ENCODE measurements at places on chromosomes 5 and 9.
A peak's percentile ranks its signal among the peaks of the same experiment; 100 is the strongest.

- no peaks in the 10 kb centered on the region for H3K27me3 ChIP-seq
- no peak overlapping the region for H3K4me3 ChIP-seq
- H3K36me3 ChIP-seq = no peaks in the 10 kb centered on the region
- DNase-seq = no peak
Measured at GRCh38 chr9:22332202-22332601, 114.4 kb upstream of the DMRTA1 start.

GRCh38 chr5:135462304-135462703, 10.2 kb upstream of the TIFAB start:
- H3K4me3 ChIP-seq = no peak overlapping the region
- no peak overlapping the region for H3K27ac ChIP-seq
- peak; percentile 84 for DNase-seq

DNA sequence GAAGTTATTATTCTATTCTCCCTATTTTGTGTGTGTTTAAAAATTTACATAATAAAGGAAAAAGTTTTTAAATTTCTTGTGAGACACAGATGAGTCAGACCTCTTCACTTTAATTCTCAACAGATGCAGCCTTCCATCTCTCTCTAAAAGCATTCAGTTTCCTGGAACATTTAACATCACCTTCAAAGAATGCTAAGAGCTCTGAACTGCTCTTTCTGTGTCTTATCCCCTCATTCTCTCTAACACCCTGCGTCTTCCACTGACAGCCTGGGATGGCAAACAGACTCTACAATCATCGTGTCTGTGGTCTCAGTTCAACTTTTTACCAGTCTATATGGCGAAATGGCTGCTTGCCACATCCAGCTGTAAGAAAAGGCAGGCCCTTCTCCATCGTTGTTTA, 173.0 kb downstream of the HINT1 start:
- H3K27me3 ChIP-seq = no peaks in the 10 kb centered on the region
- no peak for DNase-seq
- no peaks in the 10 kb centered on the region for H3K4me1 ChIP-seq
- H3K27ac ChIP-seq = no peak overlapping the region

DNA sequence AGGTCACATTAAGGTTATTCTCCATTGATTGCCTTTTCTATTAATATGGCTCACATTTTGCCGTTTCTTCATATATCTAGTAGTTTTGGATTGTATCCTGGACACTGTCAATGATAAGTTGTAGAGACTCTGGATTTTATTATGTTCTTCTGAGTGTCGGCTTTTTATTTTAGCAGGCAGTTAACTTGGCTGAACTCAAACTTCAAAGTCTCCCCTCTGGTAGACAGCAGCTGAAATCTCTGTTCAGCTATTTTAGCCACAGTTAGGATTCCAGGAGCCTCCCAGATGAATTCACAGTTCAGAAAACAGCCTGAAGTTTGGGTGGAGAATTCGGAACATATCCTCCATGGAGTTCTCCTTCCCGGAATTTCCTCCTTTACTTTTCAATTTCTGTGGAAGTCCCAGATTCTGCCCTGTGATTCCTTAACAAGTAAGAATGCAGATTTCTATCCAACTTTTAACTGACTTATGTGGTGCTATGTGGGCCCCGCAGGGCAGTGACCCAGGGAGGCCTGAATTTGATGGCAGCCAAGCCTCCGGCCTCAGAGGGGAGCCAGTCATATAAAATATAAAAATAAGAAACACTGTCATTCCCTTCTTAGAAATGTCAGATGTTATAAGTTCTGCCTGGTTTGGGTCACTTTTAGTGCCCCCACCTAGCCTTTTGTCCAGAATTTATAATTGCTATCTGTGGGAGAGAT, 39.3 kb upstream of the MVB12B start:
- no peaks in the 10 kb centered on the region for H3K4me1 ChIP-seq
- no peak overlapping the region for H3K27ac ChIP-seq
- no peak overlapping the region for H3K4me3 ChIP-seq
- no peak for DNase-seq
- no peaks in the 10 kb centered on the region for H3K27me3 ChIP-seq
- H3K36me3 ChIP-seq = no peaks in the 10 kb centered on the region

- no peaks in the 10 kb centered on the region for H3K36me3 ChIP-seq
- H3K4me3 ChIP-seq = no peak overlapping the region
- no peak for DNase-seq
Measured at GRCh38 chr9:113943112-113944009, 67.3 kb downstream of the ZNF618 start.

DNA sequence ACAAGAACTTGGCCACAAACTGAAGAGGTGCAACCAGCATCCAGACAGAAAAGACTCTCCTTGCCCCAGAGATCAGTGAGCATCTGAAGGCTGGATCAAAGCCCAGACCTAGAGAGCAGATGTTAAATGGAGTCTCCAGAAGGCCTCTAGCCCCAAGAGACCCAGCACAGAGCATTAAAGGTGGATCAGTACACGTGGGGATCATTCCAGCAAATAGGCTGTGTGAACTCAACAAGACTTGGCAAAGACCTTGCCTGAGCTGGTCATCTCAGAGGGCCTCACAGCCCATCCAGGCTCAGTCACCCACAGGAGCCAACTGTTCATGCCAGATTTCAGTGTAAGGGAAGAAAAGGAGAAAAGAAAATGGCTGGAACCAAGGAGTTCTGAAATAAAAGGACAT, 214.0 kb downstream of the ENC1 start:
- no peaks in the 10 kb centered on the region for H3K4me1 ChIP-seq
- H3K27ac ChIP-seq = no peak overlapping the region
- no peak overlapping the region for H3K4me3 ChIP-seq
- DNase-seq = no peak

DNA sequence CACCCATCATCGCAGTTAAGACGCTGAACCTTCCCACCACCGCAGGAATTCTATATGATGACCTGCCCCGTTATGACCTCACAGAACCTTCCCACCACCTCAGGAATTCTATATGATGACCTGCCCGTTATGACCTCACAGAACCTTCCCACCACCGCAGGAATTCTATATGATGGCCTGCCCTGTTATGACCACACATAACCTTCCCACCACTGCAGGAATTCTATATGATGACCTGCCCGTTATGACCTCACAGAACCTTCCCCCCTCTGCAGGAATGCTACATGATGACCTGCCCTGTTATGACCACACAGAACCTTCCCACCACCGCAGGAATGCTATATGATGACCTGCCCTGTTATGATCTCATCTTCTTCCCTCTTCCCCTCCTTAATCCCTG, 64.3 kb downstream of the IRX1 start:
- H3K4me1 ChIP-seq = no peaks in the 10 kb centered on the region
- H3K4me3 ChIP-seq = no peak overlapping the region
- H3K27ac ChIP-seq = no peak overlapping the region
- H3K36me3 ChIP-seq = no peaks in the 10 kb centered on the region
- no peak for DNase-seq

DNA sequence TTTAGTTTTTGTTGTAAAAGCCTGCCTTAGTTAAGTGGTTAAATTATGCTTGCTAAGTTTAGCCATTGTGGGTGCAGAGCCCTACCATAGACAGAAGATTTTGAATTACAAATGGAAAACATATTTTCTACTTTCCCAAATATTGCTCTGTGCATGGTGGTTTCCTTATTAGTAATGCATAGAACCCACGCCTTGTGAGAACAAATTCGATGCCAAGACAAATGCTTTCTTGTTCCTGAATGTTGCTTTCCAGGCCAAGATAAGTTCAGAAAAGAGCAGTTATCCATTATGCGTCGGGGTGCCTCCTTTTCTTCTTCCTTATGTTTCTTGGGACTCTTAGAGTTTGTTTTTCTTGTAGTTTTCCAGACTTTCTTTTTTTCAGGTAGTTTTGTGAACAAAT, 31.0 kb upstream of the GARNL3 start:
- H3K4me3 ChIP-seq = no peak overlapping the region
- no peaks in the 10 kb centered on the region for H3K4me1 ChIP-seq
- DNase-seq = no peak

- H3K27me3 ChIP-seq = no peaks in the 10 kb centered on the region
- no peaks in the 10 kb centered on the region for H3K36me3 ChIP-seq
- no peaks in the 10 kb centered on the region for H3K4me1 ChIP-seq
- H3K4me3 ChIP-seq = no peak overlapping the region
- DNase-seq = no peak
Measured at GRCh38 chr9:127833555-127833954, 20.9 kb downstream of the ENG start.

- H3K4me1 ChIP-seq = peaks cover 3% of the 10 kb centered on the region
- no peaks in the 10 kb centered on the region for H3K27me3 ChIP-seq
- H3K4me3 ChIP-seq = no peak overlapping the region
- no peaks in the 10 kb centered on the region for H3K36me3 ChIP-seq
- H3K27ac ChIP-seq = no peak overlapping the region
Measured at GRCh38 chr5:165525271-165525670, 2019.9 kb downstream of the MAT2B start.

DNA sequence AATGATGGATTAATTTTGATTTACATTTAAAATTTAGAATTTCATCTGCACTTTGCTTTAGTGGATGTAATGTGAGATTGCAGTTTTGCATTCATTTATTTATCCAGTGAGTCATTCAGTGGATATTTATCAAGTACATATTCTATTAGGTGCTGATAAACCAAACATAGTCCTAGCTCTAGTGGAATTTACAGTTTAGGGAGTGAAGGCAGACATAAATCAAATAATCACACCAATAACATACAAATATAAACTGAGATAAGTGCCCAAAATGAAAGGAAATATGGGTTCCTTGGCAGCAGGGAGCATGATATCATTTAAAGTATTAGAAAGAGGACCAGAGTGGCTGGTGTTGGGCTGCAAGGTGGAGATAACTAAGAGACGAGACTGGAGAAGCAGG, 14.7 kb upstream of the NIPBL start:
- no peaks in the 10 kb centered on the region for H3K4me1 ChIP-seq
- DNase-seq = no peak
- no peak overlapping the region for H3K27ac ChIP-seq
- H3K4me3 ChIP-seq = no peak overlapping the region
- H3K27me3 ChIP-seq = no peaks in the 10 kb centered on the region

GRCh38 chr5:152723482-152723881, 318.4 kb upstream of the NMUR2 start:
- H3K27ac ChIP-seq = no peak overlapping the region
- no peak for DNase-seq
- no peaks in the 10 kb centered on the region for H3K36me3 ChIP-seq
- H3K4me1 ChIP-seq = no peaks in the 10 kb centered on the region
- H3K27me3 ChIP-seq = no peaks in the 10 kb centered on the region

GRCh38 chr5:2311851-2312250, 429.1 kb upstream of the IRX4 start:
- H3K27ac ChIP-seq = no peak overlapping the region
- DNase-seq = no peak
- no peaks in the 10 kb centered on the region for H3K4me1 ChIP-seq
- H3K4me3 ChIP-seq = no peak overlapping the region

DNA sequence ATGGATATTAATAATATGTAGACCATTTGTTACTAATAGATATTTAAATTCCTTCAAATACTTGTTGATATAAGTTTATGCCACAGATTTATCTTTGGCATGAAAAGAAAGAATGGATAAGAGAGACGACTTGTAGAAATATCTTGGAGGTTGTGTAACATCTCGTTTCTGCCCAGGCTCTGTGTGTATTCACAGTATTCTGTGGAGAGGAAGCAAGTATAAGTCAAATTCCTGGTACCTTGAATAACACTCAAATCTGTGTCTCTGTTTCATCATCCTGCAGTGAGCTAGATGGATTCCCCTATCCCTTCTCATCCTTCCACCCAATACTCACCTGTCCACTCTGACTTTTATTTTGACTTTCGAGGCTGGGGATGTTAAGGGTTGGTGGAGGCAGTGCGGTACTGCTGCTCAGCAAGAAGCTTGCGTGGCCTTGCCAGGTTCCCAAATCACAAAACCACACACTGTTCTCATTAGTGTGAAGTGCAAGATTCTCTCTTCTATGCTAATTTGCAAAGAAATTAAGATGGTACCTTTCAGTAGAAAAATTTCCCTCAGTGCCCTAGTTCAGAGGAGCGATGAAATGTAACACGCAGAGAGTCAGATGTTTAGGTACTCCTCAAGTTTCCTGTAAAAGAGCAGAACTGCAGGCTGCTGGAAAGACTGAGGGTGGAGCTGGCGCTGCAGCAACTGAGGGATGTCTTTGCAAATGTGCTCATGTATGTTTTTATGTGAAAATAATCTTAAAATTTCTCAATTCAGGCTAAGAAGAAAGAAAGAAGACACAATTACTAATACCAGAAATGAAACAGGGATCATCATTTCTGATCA, 42.6 kb upstream of the ANKRD18A start:
- H3K4me3 ChIP-seq = no peak overlapping the region
- DNase-seq = no peak
- no peaks in the 10 kb centered on the region for H3K4me1 ChIP-seq
- H3K27me3 ChIP-seq = no peaks in the 10 kb centered on the region
- no peaks in the 10 kb centered on the region for H3K36me3 ChIP-seq

- H3K36me3 ChIP-seq = no peaks in the 10 kb centered on the region
- no peak overlapping the region for H3K27ac ChIP-seq
- H3K4me3 ChIP-seq = no peak overlapping the region
- no peak for DNase-seq
- H3K27me3 ChIP-seq = no peaks in the 10 kb centered on the region
Measured at GRCh38 chr5:107806271-107806670, 135.5 kb upstream of the EFNA5 start.

GRCh38 chr5:93891491-93892480, 150.4 kb upstream of the POU5F2 start:
- no peak for DNase-seq
- peaks cover 7% of the 10 kb centered on the region for H3K4me1 ChIP-seq
- no peak overlapping the region for H3K4me3 ChIP-seq
- H3K27ac ChIP-seq = peak overlapping the region; percentile 23
- no peaks in the 10 kb centered on the region for H3K36me3 ChIP-seq

GRCh38 chr5:164504141-164504772, 998.8 kb downstream of the MAT2B start:
- H3K27me3 ChIP-seq = no peaks in the 10 kb centered on the region
- H3K27ac ChIP-seq = no peak overlapping the region
- no peaks in the 10 kb centered on the region for H3K4me1 ChIP-seq
- peak; percentile 56 for DNase-seq
- no peaks in the 10 kb centered on the region for H3K36me3 ChIP-seq
- H3K4me3 ChIP-seq = no peak overlapping the region

DNA sequence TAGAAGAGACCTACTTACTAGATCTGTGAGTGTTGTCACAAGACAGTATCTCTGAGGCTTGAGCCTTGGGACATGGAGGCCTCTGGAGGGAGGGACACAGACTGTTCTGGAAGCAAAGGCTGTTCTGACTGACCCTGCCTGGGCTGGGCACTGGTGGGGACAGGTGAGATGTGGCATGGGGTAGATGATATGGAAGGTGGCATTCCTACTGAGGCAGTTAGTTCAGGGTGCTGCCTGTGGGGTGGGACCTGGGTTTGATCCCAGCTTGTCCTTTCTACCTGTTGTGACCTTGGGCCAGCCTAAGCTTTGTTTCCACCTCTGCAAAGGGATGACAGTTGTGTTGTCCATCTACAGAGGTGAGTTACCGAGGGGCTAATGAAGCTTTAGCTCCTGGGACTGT, 140.2 kb downstream of the C9orf50 start:
- H3K27me3 ChIP-seq = no peaks in the 10 kb centered on the region
- H3K4me1 ChIP-seq = peaks cover 74% of the 10 kb centered on the region
- H3K27ac ChIP-seq = peak overlapping the region; percentile 92
- H3K36me3 ChIP-seq = no peaks in the 10 kb centered on the region
- no peak overlapping the region for H3K4me3 ChIP-seq
- DNase-seq = no peak

GRCh38 chr9:4805191-4805918, 12.6 kb downstream of the RCL1 start:
- H3K4me3 ChIP-seq = no peak overlapping the region
- no peaks in the 10 kb centered on the region for H3K36me3 ChIP-seq
- H3K27ac ChIP-seq = no peak overlapping the region
- H3K4me1 ChIP-seq = no peaks in the 10 kb centered on the region
- DNase-seq = no peak

GRCh38 chr9:123548741-123549545, 192.9 kb downstream of the CRB2 start:
- H3K27ac ChIP-seq = no peak overlapping the region
- H3K4me1 ChIP-seq = no peaks in the 10 kb centered on the region
- H3K27me3 ChIP-seq = no peaks in the 10 kb centered on the region
- H3K36me3 ChIP-seq = no peaks in the 10 kb centered on the region
- no peak for DNase-seq

All from Caco-2 (cell line).